Activated T-cell treated with anti-CD3 and anti-CD28 coated beads, Interleukin-2, amount 50 U/mL, for 72 hours (primary cell): ENCODE measurements at places on chromosomes 3 and 15. TPM values are rescaled to one million over a fixed set of nuclear protein-coding genes. Genes with fewer than 3 reads are reported as not detected.

ISL2 gene
- 0.83 TPM for total RNA-seq

PP2D1 gene
- total RNA-seq, result not detected

THPO gene
- total RNA-seq, result not detected

CFAP20DC gene
- 2.0 TPM for total RNA-seq

TRIM71 gene
- 0.07 TPM for total RNA-seq

DYNLT2B gene
- total RNA-seq, result 20.4 TPM

SEC62 gene
- 90.6 TPM for total RNA-seq

DNA sequence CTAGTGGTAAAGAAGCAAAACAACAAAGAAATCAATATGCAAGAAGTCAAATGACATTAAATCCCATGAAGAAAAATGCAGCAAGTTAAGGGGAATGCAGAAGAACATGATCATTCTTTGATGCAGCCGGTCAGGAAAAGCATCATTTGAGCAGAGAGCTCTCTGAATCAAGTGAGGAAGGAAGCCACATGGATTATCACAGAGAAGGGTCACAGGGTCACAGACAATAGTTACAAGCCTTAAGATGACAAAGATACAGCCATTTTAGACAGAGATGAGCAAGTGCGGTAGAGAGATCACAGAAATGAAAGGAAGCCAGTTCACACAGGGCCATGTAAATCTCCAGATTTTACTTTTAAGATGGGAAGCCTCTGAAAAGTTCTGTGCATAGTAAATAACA lies 43.9 kb downstream of the UBE3A start:
- no peak for DNase-seq

GRCh38 chr3:56884387-56884786 lies 82.6 kb upstream of the ARHGEF3 start:
- DNase-seq, result no peak

GRCh38 chr3:23761440-23761896 lies 44.3 kb upstream of the UBE2E1 start:
- peak; percentile 25 for DNase-seq

GRCh38 chr3:10160346-10160745 lies 4.4 kb upstream of the IRAK2 start:
- no peak for DNase-seq

- no peak for DNase-seq
Observed at GRCh38 chr3:143601723-143602484, 246.4 kb downstream of the SLC9A9 start.

DNA sequence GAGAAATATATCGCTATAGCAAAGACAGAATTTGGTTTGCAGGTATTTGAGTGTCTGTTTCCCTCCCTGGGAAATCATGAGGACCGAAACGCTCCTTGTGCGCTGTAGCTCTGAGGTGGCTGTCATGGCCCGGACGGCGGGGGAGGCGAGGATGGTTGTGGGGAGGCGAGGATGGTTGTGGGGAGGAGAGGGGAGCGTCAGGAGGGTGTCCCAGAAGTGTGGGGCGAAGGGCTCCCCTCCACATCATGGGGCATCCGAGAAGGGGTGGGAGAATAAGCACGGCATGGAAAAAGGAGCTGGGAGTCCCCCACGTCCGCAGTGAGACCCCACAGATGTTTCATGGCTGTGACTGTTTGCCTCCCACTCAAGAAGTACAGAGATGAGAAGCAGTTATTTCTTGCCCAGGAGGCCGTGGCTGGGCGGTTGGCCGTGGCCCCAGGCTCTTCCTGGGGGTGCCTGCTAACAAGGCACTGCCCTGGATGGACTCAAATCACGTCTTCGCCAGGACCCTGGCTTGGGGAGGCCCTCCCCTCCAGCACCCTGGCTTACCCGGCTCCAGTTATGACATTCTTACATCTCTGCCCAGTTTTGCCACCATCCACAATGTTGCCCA lies 947 bp upstream of the ATP10A start:
- DNase-seq, result no peak

DNA sequence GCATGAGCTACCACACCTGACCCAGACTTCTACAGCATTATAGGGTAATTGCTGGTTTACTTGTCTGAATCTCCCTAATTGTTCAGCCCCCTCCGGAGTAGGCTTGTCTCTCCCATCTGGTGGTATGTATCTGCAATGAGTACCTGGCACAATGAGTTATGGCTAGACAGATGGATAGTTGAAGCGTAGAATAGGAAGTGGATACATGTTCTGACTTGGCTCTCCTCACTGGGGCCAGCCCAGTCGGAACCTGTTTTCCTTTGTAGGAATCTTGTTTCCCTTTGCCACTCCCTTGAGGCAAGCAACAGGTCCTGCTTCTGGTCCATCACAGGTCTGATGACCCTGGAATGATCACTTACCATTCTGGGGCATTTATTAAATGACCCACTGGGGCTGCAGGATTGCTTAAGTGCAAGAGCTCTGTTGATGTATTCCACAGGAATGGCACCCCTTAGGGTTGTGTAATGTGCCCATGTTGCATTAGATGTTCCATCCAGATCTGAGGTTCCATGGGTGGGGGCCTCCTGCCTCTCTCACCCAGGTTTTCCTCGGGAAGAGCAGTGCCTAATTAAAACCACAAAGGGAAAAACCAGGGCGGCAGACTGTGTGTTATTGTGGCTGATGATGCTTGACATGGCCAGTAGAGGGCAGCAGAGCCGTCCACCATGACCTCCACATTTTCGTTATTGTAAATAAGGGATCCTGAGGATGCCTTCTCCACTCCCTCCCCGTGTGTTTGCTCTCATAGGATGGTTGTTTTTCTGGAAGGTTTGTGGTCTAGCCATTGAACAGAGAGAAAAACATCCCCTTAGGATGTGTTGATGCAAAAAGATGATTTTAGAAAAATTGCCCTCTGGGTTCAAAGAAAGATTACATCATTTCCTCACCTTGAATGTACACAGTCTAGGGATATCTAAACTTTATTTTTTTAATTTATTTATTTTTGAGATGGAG lies 58.0 kb downstream of the CMTM8 start:
- peak; percentile 68 for DNase-seq

DNA sequence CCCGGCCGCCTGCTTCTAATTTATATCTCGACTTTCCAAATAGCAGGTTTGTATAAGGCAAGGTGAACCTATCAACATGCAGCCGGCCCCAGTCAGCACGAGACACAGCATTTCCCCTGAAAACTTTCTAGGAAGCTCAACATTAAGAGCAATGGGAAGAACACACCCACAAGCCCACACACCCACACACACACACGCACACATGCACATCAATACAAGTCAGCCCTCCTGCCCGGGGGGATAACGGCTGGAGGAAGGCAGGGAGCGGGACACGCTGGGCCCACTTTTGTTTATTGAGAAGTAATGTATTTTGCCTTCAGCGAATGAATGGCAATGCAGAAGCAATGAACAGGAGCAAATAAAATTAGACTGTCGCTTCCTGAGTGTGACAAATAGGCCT lies 83.5 kb downstream of the PCSK6 start:
- no peak for DNase-seq

GRCh38 chr3:192244591-192244990 lies 482.8 kb downstream of the FGF12 start:
- no peak for DNase-seq

GRCh38 chr3:183295211-183295610 lies 42.2 kb downstream of the B3GNT5 start:
- DNase-seq, result no peak

DNA sequence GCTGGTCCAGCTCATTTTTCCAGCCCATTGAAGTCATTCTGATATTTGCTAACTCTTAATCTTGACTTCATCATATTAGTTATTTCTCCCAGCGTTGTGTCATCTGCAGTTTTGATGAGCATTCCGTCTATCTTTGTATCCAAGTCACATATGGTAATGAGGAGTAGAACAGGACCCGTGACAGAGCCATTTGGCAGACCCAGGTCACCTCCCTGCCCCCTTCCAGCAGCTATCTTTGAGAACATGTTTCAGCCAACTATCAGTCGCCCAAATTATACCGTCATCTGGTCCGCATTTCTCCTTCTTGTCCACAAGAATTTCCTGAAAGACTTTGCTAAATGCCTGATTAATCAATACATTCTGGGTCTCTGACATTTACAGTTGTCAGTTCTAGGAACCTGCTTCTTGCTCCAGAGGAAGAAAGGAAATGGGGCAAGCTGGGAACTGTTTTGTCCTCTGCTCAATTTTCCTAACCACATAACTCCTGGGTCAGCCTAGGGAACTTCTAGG lies 347.1 kb upstream of the NR2E3 start:
- no peak for DNase-seq

GRCh38 chr3:36820083-36820482 lies 55.7 kb upstream of the DCLK3 start:
- no peak for DNase-seq

- no peak for DNase-seq
Observed at GRCh38 chr15:61921093-61921492, 139.2 kb downstream of the VPS13C start.

DNA sequence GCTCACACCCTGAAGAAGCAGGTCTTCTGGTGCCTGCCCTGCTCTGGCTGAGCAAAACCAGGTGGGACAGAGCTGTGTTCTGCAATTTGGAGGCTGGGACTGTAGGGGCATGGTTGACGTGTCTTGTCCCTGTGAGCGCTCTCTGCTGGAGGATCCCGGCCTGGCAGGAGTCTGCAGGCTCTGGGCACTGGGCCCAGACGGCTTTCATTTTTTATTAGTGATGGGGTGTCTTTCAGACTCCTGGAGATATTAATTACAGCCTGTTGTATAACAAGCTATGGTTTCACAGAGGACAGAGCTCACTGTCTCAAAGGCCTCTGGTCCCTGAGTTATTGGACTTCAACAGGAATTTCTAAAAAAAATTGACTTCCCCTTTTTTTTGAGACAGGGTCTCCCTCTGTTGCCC lies 29.5 kb upstream of the ZNF710 start:
- DNase-seq, result peak; percentile 66

- peak; percentile 82 for DNase-seq
Observed at GRCh38 chr15:56733136-56734012, at the start of gene ZNF280D. ZNF280D (minus strand) TSS chr15:56733509; CDS start chr15:56707109, 26,400 bp downstream.

GRCh38 chr15:40031300-40031699 lies 7.7 kb downstream of the SRP14 start:
- DNase-seq, result no peak

DNA sequence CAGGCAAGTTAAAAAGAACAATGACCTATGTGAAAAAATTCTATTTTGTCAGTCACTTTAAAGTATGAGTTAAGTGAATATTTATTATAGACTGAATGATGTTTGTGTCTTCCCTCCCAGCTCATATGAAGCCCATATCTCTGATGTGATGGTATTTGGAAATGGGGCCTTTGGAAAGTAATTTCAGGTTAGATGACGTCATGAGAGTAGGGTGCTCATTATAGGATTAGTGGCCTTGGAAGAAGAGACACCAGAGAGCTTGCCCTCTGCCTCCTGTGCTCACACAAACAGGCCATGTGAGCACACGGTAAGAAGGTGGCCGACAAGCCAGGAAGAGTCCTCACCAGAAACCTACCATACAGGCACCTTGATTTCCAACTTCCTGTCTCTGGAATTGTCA lies 138.8 kb upstream of the TNIK start:
- DNase-seq, result no peak

- DNase-seq, result peak; percentile 41
Observed at GRCh38 chr3:160981217-160981938, 123.8 kb downstream of the B3GALNT1 start.

DNA sequence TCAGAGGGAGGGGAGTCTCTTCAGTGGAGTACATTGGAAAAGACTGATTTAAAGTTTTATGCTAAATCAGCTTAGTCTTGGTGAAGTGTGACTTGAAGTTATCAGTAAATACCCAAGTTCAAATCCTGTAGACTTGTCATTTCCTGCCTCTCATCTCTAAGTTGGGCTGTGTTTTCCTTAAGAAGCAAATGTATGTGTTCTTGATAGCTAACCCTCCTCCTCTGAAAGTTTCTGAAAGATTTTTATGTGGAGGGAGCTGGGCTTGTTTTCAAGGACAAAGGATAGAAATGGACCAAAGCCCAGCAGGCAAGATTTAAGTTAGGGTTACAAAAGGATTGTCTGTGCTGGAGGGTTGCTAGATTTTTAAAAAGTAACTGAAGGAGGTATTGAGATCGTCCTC lies 4.2 kb downstream of the MAPKBP1 start:
- no peak for DNase-seq

- no peak for DNase-seq
Observed at GRCh38 chr15:63640146-63640545, 43.0 kb downstream of the FBXL22 start.

DNA sequence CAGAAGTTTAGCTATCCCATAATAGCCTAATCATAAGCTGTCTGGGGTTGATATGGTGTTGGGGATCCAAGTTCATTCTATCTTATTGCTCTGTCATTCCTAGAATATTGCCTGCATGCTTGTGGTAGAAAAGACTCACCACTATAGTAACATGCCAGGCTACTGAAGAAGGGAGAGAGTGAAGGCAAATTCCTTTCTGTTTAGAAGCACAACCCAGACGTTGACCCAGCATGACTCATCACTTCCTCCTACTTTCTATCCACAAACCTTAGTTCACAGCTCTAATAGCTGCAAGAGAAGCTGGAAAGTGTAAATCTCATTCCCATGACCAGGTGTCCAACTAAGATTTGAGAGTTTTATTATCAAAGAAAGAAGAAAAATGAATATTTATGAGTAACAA lies 57.8 kb upstream of the NMD3 start:
- no peak for DNase-seq

DNA sequence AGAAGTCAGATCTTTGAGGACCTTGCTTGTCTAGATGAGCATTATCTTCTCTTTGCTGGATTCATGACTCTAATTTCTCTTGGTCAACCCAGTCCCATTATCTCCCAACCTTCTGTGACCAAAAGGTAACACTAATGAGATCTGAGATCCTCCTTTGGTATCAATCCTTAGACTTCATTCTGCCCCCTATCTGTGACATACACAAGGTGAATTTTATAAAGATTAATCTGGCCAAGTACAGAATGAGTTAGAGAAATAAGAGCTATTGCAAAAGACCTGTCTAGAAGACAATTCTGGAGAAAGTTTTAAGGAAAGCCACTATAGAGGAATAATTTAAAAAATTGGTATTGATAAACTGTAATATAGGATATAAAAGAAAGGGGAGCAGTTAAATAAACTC lies 113.8 kb upstream of the KCNMB2 start:
- DNase-seq, result no peak

DNA sequence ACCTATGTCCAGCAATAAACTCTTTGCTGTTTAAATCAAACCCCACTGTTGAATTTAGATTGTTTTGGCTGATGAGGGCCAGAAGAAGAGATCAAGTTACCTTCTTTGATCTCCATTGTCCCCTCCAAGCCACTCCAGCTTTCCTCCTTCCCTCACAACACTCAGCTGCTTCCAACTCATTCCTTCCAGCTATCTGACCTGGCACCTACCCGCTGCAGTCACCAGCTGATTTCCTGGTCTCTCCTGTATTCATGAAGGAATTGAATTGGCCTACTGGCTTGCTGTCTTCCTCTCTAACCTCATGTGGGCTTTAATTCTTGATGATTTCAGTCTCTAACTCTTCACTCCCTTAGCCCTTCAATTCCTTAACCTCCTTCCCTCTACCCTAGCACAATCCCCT lies 40.8 kb upstream of the ABHD17C start:
- DNase-seq, result no peak

- DNase-seq, result no peak
Observed at GRCh38 chr15:84111575-84111974, 124.0 kb upstream of the GOLGA6L4 start.

- no peak for DNase-seq
Observed at GRCh38 chr3:133469140-133469731, 69.4 kb downstream of the BFSP2 start.

GRCh38 chr15:63869371-63870042 lies 35.8 kb upstream of the HERC1 start:
- DNase-seq, result no peak
